ENCODE measurements at places on chromosomes 5 and 9.

DNA sequence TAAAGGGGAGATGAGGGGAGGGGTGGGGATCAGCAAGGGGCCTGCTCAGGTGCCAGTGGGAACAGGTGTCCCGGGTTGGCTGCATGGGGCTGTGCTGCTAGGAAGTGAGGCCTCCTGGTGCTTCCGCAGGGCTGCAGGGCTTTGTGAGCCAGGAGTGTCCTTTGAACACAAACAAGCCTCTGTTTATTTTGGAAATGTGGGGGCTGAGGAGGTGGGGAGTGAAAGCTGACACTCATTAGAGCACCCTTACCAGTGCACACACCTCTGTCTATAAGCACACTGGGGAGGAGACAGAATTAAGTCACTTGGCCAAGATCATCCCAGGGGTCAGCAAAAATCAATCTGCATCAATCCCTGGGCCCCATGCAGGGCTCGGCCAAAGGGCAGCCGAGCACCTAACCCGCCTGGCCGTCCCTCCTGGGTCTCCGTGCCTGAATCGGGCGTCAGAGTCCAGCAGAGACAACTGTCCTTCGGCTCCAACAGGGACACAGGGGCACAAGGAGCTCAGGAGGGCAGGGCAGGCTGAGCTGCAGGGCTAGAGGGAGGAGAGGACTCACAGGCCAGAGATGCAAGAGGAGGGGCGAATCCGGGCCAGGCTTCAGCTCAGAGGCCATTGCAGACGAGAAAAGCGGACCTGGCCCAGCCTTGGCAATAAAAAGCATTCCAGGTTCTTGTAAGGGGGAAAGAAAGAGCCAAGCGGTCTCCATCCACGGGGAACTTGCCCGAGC, 99.8 kb downstream of the VAV2 start:
- peaks cover 16% of the 10 kb centered on the region for H3K4me1 ChIP-seq
- DNase-seq = no peak
- no peaks in the 10 kb centered on the region for H3K27me3 ChIP-seq
- H3K4me3 ChIP-seq = no peak overlapping the region

- DNase-seq = no peak
- peaks cover 26% of the 10 kb centered on the region for H3K4me1 ChIP-seq
- peaks cover 11% of the 10 kb centered on the region for H3K36me3 ChIP-seq
- peak overlapping the region; percentile 64 for H3K4me3 ChIP-seq
- H3K27ac ChIP-seq = peak overlapping the region; percentile 77
Observed at GRCh38 chr9:125748446-125749099, 1.4 kb downstream of the PBX3 start.

DNA sequence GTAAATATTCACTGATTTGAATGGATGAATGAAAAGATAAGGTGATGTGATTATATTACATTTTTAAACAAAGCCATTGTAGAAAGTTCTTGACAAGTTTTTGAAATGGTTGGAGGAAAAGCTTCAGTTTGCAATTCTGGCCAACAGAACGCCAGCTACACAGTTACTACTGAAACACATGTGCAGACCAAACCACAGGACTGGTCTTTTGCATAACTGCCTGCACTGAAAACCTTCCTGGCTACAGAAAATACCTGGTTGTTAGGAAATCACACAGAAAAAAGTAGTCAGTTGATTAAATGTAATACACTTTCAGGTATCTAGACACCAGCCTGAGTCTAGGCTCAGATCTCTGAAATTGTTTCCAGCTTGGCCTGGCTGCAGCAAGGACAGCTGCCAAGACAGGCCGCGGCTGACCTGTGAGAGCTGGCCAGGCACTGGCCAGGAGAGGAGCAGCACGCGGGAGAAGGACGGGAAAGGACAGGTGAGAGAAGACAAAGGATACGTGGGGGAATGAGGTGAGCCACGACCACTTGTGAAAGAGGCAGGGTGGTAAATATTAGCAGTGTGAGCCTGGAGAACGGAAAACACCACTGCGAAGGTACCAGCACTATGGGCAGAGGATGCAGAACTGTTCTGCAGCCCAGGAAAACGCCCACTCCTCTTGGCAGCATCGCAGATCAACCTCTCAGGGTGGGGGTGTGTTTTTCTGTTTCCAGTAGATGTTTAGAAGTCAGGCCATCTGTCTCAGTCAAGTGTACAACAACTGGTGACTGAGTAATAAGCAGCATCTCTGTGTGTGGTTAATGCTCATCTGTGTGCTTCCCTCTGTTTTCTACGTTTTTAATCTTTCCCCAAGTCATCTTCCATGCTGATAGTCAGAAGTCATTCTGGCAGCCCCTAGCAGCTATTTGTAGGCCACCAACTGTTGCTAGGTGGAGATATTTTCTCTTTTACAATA, 137.4 kb downstream of the SCAMP1 start:
- H3K27me3 ChIP-seq = no peaks in the 10 kb centered on the region
- no peak overlapping the region for H3K4me3 ChIP-seq
- H3K4me1 ChIP-seq = no peaks in the 10 kb centered on the region
- H3K27ac ChIP-seq = no peak overlapping the region
- H3K36me3 ChIP-seq = no peaks in the 10 kb centered on the region

DNA sequence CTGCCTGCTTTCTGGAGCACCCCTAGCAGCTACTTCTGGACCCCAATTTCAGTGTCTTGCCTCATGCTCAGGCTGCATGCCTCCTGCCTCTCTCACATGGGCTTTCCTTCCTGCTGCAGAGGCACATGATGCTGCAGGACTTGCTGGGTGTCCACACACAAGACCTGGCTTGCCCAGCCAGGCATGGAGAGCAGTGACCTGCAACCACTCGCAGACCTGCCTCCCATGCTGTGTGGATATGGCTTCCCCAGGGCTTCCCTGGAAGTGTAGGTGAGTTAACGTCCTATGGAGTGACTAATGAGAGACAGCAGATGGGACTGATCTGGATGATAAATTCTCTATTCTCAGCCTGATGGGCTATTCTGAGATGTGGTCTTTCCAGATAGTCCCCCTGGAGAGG, 53.2 kb upstream of the SMIM32 start:
- no peak overlapping the region for H3K4me3 ChIP-seq
- H3K36me3 ChIP-seq = no peaks in the 10 kb centered on the region
- H3K27me3 ChIP-seq = 0 out of 2 replicates have a peak, but pooled peaks cover 2% of the 10 kb centered on the region
- H3K27ac ChIP-seq = no peak overlapping the region
- no peak for DNase-seq

- H3K27me3 ChIP-seq = no peaks in the 10 kb centered on the region
- DNase-seq = no peak
- H3K27ac ChIP-seq = no peak overlapping the region
- H3K4me3 ChIP-seq = no peak overlapping the region
Observed at GRCh38 chr9:22158927-22159346, 149.8 kb upstream of the CDKN2B start.

DNA sequence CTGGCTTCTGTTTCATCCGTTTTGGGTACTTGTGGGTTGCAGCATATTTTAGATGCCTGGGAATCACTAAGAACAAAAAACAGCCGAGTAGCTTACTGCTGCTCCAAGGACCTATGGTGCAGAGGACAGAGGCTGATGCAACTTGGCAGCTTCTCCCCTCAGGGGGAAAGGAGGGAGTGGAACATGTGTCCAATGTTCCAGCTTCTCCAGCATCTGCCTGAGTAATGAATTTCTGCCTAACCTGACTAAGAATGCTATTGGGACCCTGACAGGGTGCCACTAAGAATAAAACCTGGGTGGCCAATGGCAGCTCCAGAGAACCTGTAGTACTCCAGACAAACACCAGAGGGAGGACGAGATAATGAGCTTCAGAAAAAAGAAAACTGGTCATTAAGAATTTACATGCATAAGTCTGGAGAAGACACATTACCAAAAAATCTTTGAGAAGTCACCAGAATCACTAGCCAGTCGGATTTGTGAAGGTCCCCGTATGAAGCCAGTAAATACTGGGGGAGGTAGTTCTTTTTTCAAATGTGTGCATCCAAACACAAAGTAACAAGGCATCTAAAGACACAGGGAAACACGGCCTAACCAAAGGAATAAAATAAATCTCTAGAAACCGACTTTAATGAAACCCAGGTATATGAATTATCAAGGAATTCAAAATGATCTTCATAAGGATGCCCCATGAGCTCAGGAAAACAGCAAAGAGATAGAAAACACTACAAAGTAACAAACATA, 293.5 kb downstream of the HINT1 start:
- H3K36me3 ChIP-seq = no peaks in the 10 kb centered on the region
- no peak overlapping the region for H3K4me3 ChIP-seq
- no peaks in the 10 kb centered on the region for H3K27me3 ChIP-seq
- no peak overlapping the region for H3K27ac ChIP-seq
- DNase-seq = peak; percentile 10

- H3K27me3 ChIP-seq = no peaks in the 10 kb centered on the region
- H3K4me3 ChIP-seq = no peak overlapping the region
- no peak for DNase-seq
Observed at GRCh38 chr5:93789173-93790067, 48.0 kb upstream of the POU5F2 start.

DNA sequence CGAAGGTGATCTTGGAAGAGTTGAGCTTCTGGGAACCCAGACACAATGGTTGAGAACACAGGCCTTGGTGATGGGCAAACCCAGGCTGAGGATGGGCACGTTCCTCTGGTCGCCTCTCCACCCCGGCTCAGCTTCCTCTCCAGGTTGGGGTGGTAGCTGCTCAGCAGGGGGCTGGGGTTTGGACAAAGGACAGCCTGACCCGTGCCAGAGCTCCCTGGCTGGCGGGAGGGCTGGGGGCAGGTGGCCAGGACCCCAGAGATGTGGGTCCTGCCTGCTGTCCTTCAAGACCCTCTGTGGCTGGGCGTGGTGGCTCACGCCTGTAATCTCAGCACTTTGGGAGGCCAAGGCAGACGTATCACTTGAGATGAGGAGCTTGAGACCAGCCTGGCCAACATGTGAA, 25.2 kb downstream of the NCS1 start:
- no peak overlapping the region for H3K4me3 ChIP-seq
- no peaks in the 10 kb centered on the region for H3K36me3 ChIP-seq
- DNase-seq = no peak
- peaks cover 4% of the 10 kb centered on the region for H3K4me1 ChIP-seq
- H3K27me3 ChIP-seq = no peaks in the 10 kb centered on the region
- H3K27ac ChIP-seq = 0 out of 2 replicates have a peak overlapping the region, but pooled peaks have one; percentile 17

- H3K36me3 ChIP-seq = no peaks in the 10 kb centered on the region
- H3K27ac ChIP-seq = no peak overlapping the region
- DNase-seq = no peak
- H3K4me1 ChIP-seq = no peaks in the 10 kb centered on the region
- H3K4me3 ChIP-seq = no peak overlapping the region
Observed at GRCh38 chr5:124034083-124034700, 522.2 kb downstream of the CSNK1G3 start.

GRCh38 chr5:131773805-131774204, 23.0 kb downstream of the FNIP1 start:
- H3K36me3 ChIP-seq = no peaks in the 10 kb centered on the region
- H3K27me3 ChIP-seq = no peaks in the 10 kb centered on the region
- no peak overlapping the region for H3K27ac ChIP-seq
- H3K4me3 ChIP-seq = no peak overlapping the region
- peaks cover 17% of the 10 kb centered on the region for H3K4me1 ChIP-seq

DNA sequence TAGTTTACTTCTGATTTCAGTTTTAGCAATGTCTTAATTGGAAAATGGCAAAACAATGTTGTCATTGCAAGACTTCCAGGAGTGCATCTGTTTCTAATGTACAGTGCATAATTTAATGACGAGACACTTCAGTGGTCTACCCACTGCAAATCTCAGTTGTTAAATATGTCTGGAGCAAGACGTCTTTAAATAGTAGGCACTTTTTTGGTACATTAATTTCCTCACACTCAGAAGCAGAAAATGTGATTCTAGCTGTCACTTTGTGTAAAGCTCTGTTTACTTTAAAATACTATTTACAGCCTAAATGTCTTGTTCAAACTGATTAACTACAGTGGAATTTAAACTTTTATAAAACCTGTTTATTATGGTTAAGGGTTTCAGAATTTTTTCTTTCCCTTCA, 815.5 kb downstream of the TLE1 start:
- no peak for DNase-seq
- H3K27me3 ChIP-seq = no peaks in the 10 kb centered on the region
- no peaks in the 10 kb centered on the region for H3K36me3 ChIP-seq
- H3K4me1 ChIP-seq = no peaks in the 10 kb centered on the region

DNA sequence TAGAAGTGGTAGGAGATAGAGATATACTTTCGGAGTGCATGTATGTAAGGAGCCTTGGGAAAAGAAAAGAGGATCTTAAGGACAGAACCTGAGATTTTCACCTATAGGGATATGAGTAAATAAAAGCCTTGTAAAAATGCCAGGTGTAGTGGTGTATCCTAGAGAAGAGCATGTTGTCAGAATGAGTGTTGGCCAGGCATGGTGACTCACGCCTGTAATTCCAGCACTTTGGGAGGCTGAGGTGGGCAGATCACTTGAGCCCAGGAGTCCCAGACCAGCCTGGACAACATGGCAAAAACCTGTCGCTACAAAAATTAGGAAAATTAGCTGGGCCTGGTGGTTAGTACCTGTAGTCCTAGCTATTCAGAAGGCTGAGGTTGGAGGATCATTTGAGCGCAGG, 76.0 kb downstream of the IPO11 start:
- DNase-seq = no peak
- no peaks in the 10 kb centered on the region for H3K4me1 ChIP-seq
- H3K4me3 ChIP-seq = no peak overlapping the region
- peaks cover 5% of the 10 kb centered on the region for H3K36me3 ChIP-seq

DNA sequence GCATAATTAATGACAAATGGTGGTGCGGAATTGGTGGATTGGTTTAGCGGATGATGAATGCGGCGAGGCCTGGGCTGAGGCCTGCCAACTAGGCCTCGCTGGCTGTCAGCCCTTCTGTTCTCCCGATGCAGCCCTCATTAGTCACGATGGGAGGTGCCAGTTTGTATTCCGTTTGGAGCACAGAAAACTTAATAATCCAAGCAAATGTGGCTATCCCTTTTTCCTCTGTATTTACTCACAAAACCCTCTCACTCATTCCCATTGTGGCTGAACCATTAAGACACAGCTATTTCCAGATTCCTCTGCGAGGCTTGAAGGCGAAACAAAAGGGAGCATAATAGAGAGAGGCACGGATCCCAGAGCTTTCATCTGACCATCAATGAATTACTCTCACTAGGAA, 114.3 kb downstream of the MVB12B start:
- no peak overlapping the region for H3K4me3 ChIP-seq
- H3K27me3 ChIP-seq = no peaks in the 10 kb centered on the region
- no peaks in the 10 kb centered on the region for H3K36me3 ChIP-seq
- no peaks in the 10 kb centered on the region for H3K4me1 ChIP-seq

- H3K27me3 ChIP-seq = no peaks in the 10 kb centered on the region
- no peak overlapping the region for H3K4me3 ChIP-seq
- no peaks in the 10 kb centered on the region for H3K4me1 ChIP-seq
- H3K36me3 ChIP-seq = no peaks in the 10 kb centered on the region
- no peak overlapping the region for H3K27ac ChIP-seq
- no peak for DNase-seq
Observed at GRCh38 chr9:82599336-82599949, 463.5 kb downstream of the RASEF start.

DNA sequence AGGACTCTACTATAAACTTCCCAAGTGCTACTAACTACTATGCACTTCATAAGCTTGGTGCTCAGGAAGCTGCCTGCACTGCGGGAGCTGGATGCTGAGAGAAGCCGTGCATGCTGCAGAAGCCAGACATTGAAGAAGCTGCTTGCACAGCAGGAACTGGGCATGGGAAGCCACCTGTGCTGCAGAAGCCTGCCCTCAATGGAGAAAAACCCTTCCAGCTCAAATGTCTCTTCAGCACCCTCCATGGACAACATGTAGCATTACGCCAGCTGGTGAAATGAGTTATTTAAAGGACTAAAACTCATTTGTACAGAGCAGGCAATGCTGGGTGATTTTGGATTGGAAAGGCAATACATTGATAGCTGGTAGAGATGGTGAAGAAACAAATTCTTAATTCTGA, 247.2 kb downstream of the KIF4B start:
- H3K27me3 ChIP-seq = no peaks in the 10 kb centered on the region
- H3K27ac ChIP-seq = no peak overlapping the region
- H3K36me3 ChIP-seq = no peaks in the 10 kb centered on the region
- no peak for DNase-seq
- H3K4me1 ChIP-seq = no peaks in the 10 kb centered on the region
- H3K4me3 ChIP-seq = no peak overlapping the region

All from Panc1 (cell line).